Pons (tissue), 1 donor: ENCODE measurements at places on chromosomes 6 and 20.
A peak's percentile ranks its signal among the peaks of the same experiment; 100 is the strongest.

GRCh38 chr20:62202083-62202395, 18.0 kb downstream of the HRH3 start:
- DNase-seq = no peak

DNA sequence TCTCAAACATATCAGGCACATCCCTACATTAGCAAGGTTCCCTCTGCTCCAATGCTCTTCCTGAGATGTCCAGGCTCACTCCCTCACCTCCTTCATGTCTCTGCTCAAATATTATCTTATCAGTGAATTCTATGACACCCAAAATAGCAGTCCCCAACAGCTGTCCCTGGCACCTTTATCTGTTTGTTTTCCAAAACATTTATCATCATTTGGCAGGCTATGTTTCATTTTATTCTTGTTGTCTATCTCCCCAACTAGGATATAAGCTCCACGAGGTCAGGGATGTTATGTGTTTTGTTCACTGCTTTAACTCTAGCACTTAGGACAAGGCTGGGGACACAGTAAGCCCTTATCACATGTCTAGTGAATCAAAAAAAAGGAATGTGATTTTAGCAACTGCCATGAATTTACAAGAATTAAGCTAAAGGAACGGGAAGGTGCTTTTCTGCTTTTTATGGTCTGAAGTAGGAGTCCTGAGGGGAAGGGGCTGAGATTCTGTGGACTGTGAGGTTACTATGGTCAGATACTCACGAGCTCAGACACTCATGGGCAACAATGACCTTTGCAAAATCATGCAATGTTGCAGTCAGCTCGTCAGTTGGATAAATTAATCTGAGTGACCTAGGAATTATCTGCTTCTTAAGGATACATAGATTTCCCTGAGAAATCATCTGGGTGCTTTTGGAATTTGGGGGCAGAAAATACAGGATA, 1.9 kb upstream of the IL22RA2 start:
- no peak for DNase-seq

DNA sequence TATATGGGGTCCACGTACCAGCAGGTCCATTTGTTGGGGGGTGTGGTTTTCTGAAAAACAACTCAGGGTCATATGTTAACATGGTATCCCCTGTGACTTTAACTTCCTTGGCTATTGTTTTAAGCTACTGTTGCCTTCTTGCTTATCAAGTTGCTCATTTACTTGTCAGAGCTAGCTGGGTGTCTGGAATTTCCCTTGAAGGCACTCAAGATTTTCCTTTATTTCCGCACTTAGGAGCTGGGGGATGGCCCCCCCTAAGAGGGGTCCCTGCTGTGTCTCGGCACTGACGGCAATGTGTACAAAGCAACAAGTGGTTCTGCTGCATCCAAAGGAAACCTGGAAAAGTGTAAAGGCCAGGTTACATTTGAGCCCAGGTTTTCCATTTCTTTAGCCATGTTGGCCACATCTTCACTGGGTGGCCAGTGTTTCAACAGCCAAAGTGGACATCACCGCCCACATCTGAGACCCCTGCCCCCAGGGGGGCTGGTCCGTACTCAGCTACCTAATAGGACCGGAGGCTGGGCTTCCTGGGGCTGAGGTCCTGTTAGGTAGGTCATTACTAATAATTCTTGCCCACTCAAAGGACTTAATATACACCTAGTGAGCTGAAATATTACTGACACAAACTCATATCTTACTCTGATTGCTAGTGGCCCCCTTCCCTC, 24.8 kb upstream of the SYNDIG1 start:
- no peak for DNase-seq

- DNase-seq = no peak
Observed at GRCh38 chr6:115514656-115515055, 546.0 kb downstream of the FRK start.

DNA sequence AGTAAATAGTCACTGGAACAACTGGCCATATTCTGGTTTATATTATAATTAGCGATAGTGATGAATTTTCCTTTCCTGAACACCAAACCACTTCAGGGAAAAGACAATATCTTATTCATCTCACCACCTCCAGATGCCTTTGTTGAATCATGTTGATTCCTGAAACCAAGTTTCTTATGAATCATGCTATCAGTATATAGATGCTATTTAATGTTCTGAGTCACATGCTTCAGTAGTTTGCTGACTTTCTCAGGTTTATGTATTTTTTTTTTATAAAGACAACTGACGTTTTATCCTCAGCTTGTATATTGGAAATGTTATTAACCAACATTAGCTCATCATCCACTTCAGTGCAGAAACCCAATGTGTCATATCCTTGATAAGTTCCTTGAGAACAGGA, 710.2 kb upstream of the POU3F2 start:
- DNase-seq = no peak

DNA sequence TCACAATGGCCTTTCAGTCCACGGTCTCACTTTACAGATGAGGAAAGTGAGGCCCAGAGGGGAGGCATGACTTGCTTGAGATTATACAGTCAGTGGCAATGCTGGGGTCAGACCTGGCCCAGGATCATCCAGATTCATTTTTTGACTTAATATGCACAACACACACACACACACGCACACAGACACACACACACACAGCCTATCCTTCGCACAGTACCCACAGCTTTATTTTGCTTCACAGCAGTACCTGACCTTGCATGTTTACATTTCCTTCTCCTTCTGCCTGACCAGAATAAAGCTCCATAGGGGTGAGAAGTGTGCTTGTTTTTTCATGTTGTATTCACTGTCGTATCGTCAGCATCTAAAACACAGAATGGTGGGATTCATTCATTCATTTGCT, 79.8 kb downstream of the VEGFA start:
- no peak for DNase-seq

- peak; percentile 46 for DNase-seq
Observed at GRCh38 chr6:42451333-42452170, at the start of gene TRERF1. TSS of gene TRERF1 (minus strand) at chr6:42451926. CDS start at chr6:42269590, 182,336 bp downstream.
